Hindlimb muscle (tissue), 1 donor: ENCODE measurements at places on chromosomes 3 and 15.

DNA sequence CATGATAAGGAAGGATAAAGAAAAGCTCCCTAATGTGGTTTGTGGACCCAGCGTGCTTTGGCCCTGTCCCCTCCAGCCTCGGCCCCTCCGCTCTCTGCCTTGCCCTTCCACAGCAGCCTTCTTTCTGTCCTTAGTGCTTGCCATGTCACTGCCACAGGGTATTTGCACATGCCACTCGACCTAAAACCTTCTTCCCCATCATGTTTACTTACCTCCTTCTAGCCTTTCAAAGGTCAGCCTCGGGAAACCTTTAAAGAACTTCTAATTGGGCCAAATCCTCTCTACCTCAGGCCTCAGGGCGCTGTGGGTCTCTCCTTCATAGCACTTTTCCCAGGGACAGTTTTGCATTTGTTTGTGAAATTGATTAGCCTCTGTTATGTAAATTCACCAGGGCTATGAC is 73.0 kb downstream of the SCN11A start:
- no peak for DNase-seq

- DNase-seq: no peak
These were observed 3.7 kb downstream of the KPNA1 start for GRCh38 chr3:122510878-122511535.

- DNase-seq: no peak
These were observed 200.3 kb downstream of the SLCO3A1 start for GRCh38 chr15:92053753-92054316.

GRCh38 chr3:171231361-171231760 is 204.8 kb upstream of the SLC2A2 start:
- DNase-seq: no peak

GRCh38 chr15:48250640-48251076 is 44.6 kb downstream of the SLC12A1 start:
- DNase-seq: peak; percentile 73

- no peak for DNase-seq
These were observed 180.1 kb downstream of the ATG7 start for GRCh38 chr3:11452312-11452711.

DNA sequence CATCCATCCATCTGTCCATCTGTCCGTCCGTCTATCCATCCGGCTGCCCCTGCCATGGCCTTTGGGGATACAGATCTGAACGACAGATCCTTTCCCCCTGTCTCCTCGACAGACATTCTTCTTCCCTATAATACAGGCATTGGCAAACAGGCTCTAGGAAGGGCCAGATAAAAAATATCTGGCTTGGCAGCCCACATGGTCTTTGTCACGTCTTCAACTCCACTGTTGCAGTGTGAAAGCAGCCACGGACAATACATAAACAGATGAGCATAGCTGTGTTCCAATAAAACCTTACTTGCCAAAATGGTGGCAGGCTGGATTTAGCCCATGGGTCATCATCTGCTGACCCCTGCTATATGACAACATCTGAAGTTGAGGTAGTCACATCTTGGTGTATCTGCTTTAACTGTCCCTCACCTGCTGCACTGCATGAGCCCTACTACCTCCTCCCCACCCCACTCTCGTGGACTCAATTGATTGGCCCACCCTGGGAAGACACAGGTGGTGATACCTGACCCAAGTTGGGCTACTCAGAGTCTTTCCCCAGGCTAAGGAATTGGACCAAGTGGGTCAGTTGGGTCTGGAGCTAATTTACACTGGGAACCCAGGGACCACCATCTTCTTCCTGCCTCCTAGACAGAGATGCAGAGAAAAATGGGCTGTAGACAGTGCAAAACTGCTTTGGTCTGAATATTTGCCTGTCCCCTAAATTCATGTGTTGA is 128.4 kb upstream of the SMAD3 start:
- DNase-seq: no peak

- no peak for DNase-seq
These were observed 2.8 kb upstream of the MCTP2 start for GRCh38 chr15:94228611-94229010.

DNA sequence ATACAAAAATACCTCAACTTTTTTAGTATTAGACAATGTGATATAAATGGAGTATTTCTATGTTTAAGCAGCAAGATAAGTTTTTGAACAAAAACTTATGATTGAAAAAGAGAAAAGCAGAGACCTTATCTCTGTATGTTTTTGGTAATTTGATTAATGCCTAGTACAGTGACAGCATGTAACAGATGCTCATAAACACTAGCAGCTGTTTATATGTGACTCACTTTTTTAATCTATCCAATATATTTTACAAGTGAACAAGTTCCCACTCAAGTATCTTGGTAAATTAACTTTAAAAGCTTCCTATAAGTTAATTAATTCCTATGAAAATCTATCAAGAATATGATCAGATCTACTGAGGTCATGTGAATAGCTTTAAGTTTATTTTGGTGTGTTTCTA is 55.1 kb downstream of the NGLY1 start:
- DNase-seq: no peak

DNA sequence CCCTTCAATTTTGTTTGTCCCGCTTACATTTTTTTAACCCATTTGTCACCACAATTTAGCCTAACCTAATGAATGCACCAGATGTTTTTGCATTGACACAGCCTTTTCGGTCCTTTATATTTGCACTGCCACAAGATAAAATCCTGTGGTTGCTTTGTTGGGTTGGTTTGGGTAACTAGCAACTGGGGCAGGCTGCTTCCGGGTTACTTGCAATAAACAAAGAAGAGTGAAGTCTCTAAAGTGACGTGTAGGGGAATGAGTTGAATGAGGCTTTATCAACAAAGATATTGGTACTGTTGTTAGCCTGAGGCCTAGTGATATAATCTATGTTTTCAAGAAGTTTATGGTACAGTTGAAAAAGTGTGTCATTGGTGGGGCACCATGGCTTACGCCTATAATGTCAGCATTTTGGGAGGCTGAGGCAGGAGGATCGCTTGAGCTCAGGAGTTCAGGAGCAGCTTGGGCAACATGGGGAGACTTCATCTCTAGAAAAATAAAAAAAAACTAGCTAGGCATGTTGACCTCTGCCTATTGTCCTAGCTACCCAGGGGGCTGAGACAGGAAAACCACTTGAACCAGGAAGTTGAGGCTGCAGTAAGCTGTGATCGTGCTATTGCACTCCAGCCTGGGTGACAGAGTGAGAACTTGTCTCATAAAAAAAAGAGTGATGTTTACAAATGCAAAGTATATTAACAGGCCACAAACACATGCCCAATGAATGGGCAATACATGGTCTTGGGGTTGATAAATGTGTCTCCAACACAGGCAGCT is 121.8 kb downstream of the OXSM start:
- no peak for DNase-seq

- DNase-seq: no peak
These were observed 144.7 kb upstream of the ABHD17C start for GRCh38 chr15:80550219-80550907.
